ENCODE measurements at places on chromosomes 12 and 14. TPM values are rescaled to one million over a fixed set of nuclear protein-coding genes. Genes with fewer than 3 reads are reported as not detected.

SERPINA5 gene
- total RNA-seq = not detected

KRT77 gene
- total RNA-seq = not detected

LRP1-AS gene
- total RNA-seq = not detected

GPR84 gene
- not detected for total RNA-seq

RNASE3 gene
- total RNA-seq = not detected

ANKS1B gene
- 0.43 TPM for total RNA-seq

TSHR gene
- total RNA-seq = not detected

TSPAN19 gene
- not detected for total RNA-seq

GUCY2C gene
- total RNA-seq = not detected

TMCC3 gene
- total RNA-seq = 0.71 TPM

TMEM229B gene
- 1.0 TPM for total RNA-seq
